ENCODE measurements at places on chromosomes 2 and 18.

DNA sequence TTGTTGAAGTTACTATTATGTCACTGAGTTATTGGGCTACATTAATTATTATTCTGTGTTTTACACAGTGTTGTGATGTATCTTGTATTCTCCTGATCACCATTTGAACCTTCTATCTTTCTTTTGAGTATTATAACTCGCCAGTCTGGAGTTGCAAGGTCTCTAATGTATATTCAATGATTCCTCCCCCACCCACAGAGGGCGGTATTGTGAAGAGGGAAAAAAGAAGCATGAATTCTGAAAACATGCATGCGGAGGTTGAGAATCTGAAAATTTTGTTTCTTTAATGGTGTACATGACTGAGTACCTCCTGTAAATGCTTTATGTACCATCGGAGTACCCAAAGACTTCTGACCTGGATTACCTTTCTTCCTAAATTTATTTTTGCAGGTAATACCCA, 266.6 kb downstream of the NR4A2 start:
- DNase-seq = no peak

GRCh38 chr18:36496022-36496421, 198.5 kb downstream of the FHOD3 start:
- DNase-seq = no peak

DNA sequence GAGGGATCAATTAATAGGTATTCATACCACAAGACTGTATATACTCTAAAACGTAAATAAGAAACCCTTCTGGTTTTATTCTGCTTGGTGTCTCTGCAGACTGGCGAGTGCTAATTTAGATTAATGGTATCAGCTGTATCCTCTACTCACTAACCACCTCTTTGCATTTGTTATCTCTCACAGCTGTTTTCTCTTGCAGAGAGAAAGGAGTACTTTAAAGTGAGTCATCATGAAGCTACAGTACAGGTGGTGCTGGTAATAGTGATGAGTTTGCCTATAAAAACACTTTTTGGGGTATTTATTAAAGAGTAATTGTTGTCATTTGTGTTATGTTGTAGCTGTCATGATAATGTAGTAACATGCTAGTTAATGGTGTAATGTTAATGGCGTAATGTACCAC, 147.7 kb downstream of the NETO1 start:
- no peak for DNase-seq

GRCh38 chr2:101766871-101767739, 69.6 kb downstream of the MAP4K4 start:
- peak; percentile 88 for DNase-seq

DNA sequence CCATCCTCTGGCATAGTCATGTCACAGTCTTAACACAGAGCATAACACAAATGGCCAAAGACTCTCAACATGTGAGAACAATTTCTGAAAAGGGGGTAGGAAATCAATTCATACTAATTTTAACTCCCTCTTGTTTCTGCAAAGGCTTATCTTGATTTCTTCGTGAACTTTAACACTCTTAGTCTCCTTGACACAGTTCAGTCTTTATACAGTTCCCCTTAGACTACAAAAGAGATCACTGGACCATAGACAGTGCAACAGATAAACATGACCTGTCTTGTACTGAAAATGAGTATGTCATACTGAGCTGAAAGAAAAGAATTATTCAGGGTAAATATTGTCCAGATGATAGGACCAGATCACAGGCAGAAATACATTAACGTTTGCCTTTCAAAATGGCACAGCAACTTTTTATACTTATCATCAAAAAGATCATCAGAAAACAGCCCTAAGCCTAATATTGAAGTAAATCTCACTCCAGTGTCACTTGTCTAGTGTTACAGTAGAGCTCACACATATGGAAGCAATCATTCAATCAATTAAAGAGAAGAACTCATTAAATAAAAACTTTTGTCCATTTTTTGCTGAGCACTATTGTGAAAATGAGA, 56.4 kb upstream of the VRK2 start:
- DNase-seq = no peak

GRCh38 chr2:161354106-161354505, 45.9 kb downstream of the PSMD14 start:
- DNase-seq = no peak

- DNase-seq = no peak
Measured at GRCh38 chr18:28168725-28169124, 8.2 kb downstream of the CDH2 start.

DNA sequence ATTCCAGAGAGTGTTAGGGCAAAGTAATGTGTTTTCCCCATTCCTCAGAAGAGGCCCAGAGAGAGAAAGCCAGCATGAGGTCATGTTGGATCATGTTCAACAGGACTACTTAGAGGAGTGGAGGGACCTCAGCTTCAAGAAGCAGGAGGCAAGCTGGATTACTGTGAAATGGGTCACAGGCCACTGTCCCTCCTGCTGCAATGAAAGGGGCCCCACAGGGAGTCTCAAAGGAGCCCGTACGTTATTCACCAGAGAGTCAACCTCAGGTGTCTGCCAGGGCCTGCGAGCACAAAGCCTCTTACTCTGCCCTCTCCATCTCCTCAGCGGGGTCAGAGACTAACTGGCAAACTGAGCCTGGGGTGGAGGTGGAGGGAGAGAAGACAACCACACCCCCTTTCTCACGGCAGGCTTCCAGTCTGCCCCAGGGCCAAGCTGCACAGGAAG, 27.2 kb upstream of the ACYP2 start:
- DNase-seq = no peak

GRCh38 chr18:12253027-12253426, 1.1 kb upstream of the CIDEA start:
- DNase-seq = no peak

DNA sequence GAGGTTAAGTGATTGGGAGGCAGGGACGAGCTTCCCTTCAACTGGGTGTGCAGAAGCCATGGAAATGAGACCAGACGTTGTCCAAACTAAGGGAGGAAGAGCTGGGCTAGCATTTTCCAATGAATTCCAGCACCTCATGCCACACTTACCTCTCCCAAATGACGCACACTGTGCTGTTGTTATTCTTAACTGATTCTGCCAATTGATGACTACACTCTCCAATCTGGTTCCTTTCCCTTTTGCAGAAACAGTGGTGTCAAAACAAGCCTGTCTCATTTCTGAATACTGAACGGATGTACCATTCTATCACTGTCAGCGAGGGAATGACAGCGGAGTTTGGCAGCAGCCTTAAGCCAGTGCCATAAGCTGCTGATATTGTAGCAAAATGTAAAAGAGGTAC, 380.5 kb upstream of the HNRNPA3 start:
- no peak for DNase-seq

GRCh38 chr2:74304332-74305148, 38.7 kb downstream of the SLC4A5 start:
- no peak for DNase-seq

- peak; percentile 47 for DNase-seq
Measured at GRCh38 chr2:210577263-210578071, 21.1 kb downstream of the CPS1 start.

DNA sequence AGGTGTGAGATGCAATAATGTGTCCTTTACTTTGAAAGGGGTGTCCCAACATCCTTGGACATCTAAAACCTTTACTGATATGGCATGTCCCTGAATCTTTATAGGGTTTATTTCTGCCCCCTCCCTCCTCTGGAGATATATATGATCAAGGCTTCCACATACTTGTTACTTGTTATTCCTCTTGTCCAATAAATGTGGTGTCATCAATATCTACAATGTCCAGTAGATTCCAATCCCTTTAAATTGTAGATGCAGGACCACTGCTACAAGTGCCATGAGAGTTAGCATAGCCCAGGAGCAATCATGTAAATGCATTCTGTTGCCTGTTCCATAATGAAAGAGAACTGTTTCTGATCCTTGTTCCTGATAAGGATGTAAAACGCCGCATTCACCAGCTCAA, 479.7 kb upstream of the MEIS1 start:
- DNase-seq = no peak

GRCh38 chr2:147382322-147382948, 462.4 kb upstream of the ACVR2A start:
- DNase-seq = no peak

GRCh38 chr18:77071711-77072292, 60.8 kb downstream of the MBP start:
- peak; percentile 92 for DNase-seq

DNA sequence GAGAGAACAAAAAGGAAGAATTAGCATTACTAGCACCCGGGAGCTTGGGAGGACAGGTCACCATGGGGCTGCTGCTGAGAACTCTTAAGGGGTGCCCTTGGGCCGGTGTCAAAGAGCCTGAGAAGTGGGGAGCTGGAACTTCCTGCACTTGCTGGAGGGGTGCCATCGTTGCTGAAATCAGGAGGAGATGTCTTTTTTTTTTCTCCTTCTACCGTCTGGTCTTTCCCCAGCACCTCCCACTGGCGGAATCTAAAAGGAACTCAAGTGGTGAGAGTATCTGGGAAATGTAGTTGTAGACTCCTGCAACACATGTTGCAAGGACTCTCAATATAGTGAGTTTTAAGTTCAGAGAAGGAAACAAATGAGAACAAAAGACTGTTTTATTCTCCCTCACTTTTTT, 6.1 kb upstream of the AMMECR1L start:
- DNase-seq = no peak

DNA sequence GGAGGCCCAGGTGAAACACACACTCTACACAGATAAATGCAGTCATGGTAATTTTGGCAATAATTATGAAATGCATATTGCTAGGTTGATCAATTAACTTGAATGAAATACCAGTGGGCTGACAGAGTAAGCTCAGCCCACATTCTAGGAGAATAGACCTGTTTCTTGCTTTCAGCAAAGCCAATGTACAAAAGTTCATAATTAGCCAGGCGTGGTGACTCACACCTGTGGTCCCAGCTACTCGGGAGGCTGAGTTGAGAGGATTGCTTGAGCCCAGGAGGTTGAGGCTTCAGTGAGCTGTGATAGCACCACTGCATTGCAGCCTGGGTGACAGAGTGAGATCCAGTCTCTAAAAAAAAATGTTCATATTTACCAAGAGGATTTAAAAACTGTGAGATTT, 15.7 kb upstream of the MBP start:
- no peak for DNase-seq

- DNase-seq = no peak
Measured at GRCh38 chr2:115584507-115584906, 1142.1 kb downstream of the DPP10 start.

GRCh38 chr2:217610401-217610814, 392.4 kb downstream of the TNS1 start:
- no peak for DNase-seq

- no peak for DNase-seq
Measured at GRCh38 chr2:238571661-238572372, 145.1 kb downstream of the ASB1 start.

DNA sequence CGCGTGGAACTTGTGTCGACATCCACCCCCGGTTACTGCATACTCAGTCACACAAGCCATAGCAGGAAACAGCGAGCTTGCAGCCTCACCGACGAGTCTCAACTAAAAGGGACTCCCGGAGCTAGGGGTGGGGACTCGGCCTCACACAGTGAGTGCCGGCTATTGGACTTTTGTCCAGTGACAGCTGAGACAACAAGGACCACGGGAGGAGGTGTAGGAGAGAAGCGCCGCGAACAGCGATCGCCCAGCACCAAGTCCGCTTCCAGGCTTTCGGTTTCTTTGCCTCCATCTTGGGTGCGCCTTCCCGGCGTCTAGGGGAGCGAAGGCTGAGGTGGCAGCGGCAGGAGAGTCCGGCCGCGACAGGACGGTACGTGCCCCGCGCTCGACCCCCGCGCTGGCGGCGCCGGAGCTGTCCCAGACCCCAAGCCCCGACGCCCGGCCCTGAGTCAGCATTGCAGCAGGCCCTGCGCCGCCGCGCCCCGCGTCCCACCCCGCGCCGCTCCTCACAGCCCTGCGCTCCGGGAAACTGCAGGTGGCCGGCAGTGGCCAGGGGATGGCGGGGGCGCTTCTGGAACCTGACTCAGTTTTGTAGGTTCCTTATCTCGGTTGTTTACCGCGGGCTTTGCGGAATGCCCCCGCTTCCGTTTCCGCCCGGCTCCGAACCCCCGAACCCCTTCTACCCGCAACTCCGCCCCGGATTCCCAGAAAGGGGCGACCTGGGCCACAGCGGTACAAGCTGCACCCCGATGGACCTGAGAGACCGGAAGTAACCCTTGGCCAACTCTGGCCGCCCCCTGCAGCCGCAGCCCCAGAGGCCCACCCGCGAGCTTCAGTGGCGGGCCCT, at the start of gene CFLAR:
CFLAR (plus strand) TSS at position 50 of the 844 bp plus-strand sequence. CDS start 13,702 bp downstream, outside the sequence.
- DNase-seq = peak; percentile 85

GRCh38 chr18:495017-495416, 5.5 kb downstream of the COLEC12 start:
- DNase-seq = no peak

DNA sequence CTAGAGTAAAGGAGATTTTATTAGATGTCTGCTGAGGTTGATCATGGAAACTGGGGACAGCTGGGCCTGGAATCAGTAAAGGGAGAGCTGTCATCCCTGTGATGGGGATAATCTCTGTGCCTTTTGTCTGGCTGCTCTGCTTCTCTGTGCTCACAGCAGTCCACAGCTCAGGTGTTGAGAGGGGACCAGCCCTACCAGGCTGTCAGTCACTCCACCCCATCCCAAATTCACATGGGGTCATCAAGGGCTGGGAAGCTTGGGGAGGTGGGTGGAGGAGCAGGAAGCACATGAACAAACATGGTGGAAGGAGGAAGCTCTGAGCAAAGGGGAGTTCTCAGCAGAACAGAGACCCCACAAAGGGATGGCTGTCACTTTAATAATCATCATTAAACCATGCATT, 13.7 kb upstream of the LRRFIP1 start:
- no peak for DNase-seq

DNA sequence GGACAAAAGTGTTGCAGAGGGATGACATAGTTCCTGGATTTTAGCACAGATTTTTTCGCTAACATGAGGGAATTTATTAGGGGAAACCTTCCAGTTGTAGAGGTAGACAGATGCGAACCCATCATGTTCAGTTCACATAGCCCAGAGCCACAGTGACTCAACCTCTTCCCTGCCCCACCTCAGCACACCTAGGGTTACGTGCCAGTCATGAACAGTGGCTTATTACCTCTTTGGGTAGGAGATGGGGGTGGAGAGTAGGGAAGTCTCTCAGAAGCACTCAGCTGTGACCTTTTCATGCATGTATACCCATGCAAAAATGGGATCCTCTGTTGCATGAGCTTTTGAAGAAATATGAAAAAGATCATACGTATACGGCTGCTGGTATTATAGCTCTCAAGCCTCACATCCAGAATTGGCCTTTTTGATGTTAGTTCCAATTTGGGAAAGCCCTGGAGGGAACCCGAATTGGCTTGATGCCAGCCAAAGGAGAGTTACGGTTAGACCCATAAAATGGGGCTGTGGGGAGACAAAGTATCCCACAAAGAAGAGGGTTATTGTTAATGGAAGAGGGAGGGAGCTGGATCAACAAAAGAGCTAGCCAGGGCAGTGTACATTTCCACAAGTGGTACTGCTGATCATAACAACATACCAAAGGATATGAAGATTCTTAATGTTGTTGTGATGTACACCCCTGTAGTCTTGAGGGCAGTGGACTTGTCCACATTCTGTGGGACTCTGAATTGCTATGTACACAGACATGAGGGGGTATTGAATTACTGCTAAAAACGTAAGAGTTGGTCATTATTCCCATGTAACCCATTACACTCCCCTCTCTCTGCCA, 4.9 kb downstream of the TANC1 start:
- DNase-seq = peak; percentile 67
